Testis (tissue), 5 donors: ENCODE measurements at places on chromosomes 5 and 9. TPM values are rescaled to one million over a fixed set of nuclear protein-coding genes. Genes with fewer than 3 reads are reported as not detected.

GRCh38 chr9:114250235-114250568 is 72.7 kb upstream of the ORM1 start:
- peak; percentile 75 for DNase-seq
- no peaks in the 10 kb centered on the region for H3K36me3 ChIP-seq
- H3K4me1 ChIP-seq: peaks cover 4% of the 10 kb centered on the region
- no peaks in the 10 kb centered on the region for H3K27me3 ChIP-seq
- H3K27ac ChIP-seq: no peak overlapping the region
- H3K4me3 ChIP-seq: no peak overlapping the region

- H3K27ac ChIP-seq: no peak overlapping the region
- no peaks in the 10 kb centered on the region for H3K36me3 ChIP-seq
These were observed 592.4 kb downstream of the CSNK1G3 start for GRCh38 chr5:124104344-124104743.

GRCh38 chr9:123772967-123773366 is 157.0 kb downstream of the DENND1A start:
- H3K4me3 ChIP-seq: no peak overlapping the region
- no peak for DNase-seq
- no peaks in the 10 kb centered on the region for H3K4me1 ChIP-seq
- no peak overlapping the region for H3K27ac ChIP-seq
- no peaks in the 10 kb centered on the region for H3K27me3 ChIP-seq

DNA sequence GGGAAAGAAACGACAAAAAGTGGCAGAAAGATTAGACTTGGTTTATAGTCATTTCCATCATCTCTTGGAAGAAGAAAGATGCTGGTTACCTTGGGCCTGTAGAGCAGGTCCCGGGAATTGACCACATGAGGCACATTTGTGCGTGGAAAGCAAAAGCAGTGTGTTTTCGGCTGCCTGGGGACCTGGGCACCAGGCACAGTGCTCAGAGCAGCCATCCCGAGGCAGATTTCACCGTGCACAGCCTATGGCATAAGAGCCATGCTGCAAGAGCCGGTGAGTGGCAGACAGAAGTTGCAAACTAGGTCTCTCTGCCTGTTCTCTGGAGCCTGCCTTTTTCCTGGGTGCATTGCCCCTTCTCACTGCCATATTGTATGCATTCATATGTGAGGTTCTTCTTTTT is 77.0 kb downstream of the ICE1 start:
- no peak overlapping the region for H3K27ac ChIP-seq
- no peak for DNase-seq
- no peaks in the 10 kb centered on the region for H3K27me3 ChIP-seq
- H3K4me3 ChIP-seq: no peak overlapping the region

Gene PTPN3
- total RNA-seq: 8.1 TPM

DNA sequence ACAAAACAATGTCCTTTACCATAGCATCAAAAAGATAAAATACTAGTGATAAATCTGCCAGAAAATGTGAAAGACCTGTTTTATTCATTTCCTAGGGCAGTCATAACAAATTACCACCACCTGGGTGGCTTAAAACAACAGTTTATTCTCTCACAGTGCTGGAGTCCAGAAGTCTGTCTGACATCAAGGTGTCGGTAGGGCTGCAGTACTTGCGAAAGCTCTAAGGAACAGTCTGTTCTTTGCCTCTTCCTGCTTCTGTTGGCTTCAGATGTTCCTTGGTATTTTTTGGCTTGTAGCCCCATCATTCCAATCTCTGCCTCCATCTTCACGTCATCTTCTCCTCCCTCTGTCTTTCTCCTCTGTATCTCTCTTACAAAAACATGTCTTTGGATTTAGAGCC is 51.0 kb downstream of the PTPDC1 start:
- DNase-seq: peak; percentile 36
- no peaks in the 10 kb centered on the region for H3K36me3 ChIP-seq
- H3K4me3 ChIP-seq: no peak overlapping the region
- H3K27me3 ChIP-seq: no peaks in the 10 kb centered on the region

Gene SH3RF2
- 378 TPM for total RNA-seq

Gene ZDHHC11B
- total RNA-seq: 3.0 TPM

Gene ITGA1
- 8.1 TPM for total RNA-seq

Gene CAMK4
- 35.4 TPM for total RNA-seq

DNA sequence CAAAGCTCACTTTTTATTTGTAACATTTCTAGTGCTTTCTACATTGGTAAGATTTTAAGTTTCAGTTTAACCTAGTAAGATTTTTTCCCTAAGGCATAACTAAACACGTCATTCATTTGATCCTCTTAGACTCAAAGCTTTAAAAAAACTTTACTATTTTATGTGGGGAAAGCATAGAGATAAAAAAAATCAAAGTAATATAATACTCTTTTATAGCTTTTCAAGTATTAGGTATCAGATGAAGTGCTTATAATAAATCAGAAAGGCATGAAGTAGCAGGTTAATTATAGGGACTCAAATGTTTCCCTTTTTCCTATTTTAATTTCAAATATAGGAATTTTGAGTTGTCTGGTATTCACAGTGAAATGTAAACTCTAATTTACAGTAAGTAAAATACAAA is 68.0 kb upstream of the POU5F2 start:
- no peak for DNase-seq
- H3K36me3 ChIP-seq: no peaks in the 10 kb centered on the region
- no peak overlapping the region for H3K27ac ChIP-seq
- no peaks in the 10 kb centered on the region for H3K4me1 ChIP-seq
- no peak overlapping the region for H3K4me3 ChIP-seq

DNA sequence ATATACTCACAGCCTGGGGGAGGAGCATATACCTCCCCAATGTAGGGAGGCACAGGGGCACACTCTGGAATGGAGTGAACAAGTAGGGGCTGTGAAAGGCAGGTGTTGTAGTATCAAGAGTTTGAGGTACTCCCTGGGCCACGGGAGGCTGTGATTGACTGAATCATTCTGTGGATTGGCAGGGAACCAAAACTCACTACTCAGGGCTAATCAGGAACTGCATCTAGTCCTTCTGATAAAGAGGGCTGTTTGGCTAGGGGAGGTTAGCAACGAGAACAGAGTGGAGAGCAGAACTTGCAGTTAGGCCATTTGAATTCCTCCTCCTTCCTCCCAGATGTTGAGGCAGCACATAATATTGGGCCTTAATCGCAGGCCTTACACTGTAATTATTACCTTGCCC is 369.2 kb upstream of the MPDZ start:
- H3K27me3 ChIP-seq: no peaks in the 10 kb centered on the region
- no peaks in the 10 kb centered on the region for H3K36me3 ChIP-seq
- H3K4me1 ChIP-seq: no peaks in the 10 kb centered on the region
- H3K4me3 ChIP-seq: no peak overlapping the region

DNA sequence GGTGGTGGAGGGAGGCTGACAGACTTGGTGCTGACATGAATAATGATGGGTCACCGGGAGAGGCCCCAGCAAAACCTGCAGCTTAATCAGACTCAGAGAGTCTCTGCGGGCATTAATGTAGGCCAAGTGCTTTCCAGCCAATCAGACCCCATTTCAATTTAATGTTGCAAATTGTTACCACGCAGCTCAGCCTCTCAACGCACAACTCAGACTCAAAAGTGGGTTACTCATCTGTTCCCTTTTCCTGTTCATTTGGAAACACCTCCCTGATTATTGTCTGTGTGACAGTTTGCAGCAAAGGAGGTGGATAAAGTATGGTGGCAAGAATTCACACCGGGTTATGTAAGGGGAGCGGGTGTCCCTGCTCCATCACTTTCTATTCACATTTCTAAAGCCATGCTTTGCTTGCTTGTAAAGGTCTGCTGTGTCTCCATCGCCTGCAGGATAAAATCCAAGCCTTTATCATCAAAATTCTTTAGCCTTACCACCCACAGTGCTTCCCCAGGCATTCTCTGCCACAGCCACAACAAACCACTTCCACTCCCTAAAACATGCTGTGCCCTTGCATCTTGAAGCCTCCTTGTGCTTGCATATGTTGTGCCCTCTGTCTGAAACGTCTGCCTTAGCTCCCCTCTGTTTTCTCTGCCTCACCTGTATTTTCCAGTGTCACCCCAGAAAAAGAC is 156.5 kb downstream of the ASTN2 start:
- H3K36me3 ChIP-seq: no peaks in the 10 kb centered on the region
- no peak overlapping the region for H3K27ac ChIP-seq

GRCh38 chr5:177474002-177474476 is 605 bp upstream of the DBN1 start:
- H3K36me3 ChIP-seq: no peaks in the 10 kb centered on the region
- H3K4me3 ChIP-seq: peak overlapping the region; percentile 72
- DNase-seq: no peak
- H3K27ac ChIP-seq: no peak overlapping the region

DNA sequence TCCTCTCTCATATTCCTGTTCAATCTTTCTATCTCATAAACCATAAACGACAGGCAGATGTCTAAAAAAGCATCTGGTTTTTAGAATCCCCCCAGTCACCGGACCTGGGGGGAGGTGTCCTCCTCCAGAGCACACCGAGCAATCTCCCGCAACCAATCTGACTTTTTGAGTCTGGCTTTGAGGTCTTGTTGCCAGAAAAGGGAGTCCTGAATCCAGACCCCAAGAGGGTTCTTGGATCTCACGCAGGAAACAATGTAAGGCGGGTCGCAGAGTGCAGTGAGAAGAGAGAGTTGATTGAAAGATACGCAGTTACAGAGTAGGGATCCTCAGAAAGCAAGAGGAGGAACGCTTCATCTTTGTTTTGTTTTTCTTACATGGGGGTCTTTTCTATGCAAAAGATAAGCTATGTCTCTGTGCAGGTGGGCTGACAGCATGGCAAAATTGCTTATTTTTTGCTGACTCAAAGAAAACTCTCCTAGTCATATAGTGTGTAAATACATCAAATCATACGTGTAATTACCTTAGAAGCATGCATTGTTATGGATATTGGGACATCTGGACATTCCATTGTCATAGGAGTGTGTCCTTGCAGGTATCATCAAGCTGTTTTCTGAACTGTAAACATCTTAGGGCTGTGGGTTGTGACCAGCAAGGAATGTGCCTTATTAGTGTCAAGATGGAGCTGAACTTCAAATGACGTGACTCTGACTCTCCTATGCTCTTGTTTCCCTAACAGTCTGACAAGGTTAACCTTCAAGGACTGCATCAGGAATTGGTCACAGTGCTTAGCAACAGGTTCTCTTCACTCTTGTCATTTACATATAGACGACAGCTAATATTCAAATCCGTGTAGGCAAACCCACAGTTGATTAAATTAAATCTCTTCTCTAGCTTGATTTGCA is 159.3 kb upstream of the DAPK1 start:
- H3K27me3 ChIP-seq: no peaks in the 10 kb centered on the region
- H3K27ac ChIP-seq: no peak overlapping the region
- H3K36me3 ChIP-seq: no peaks in the 10 kb centered on the region
- DNase-seq: no peak
- H3K4me1 ChIP-seq: peaks cover 14% of the 10 kb centered on the region
